ENCODE measurements at places on chromosomes 4 and X.

DNA sequence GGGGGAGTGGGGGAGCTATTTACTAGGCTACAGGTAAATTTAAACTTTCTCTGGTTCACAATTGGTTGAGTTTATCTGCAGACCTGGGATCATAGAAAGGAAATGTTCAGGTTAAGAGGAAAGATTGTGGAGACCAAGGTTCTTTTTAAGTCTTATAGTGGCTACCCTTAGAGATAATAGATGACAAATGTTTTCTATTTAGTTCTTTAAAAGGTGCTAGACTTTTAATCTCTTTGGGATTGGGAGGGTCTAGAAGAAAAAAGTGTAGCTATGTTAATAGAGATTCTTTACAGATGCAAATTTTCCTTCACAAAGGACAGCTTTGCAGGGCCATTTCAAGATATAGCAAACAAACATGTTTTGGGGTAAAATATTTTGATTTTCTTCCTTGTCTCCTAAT is 76.0 kb downstream of the TEX13C start:
- no peak for DNase-seq

GRCh38 chr4:101774807-101775206 is 15.7 kb upstream of the BANK1 start:
- no peak for DNase-seq

DNA sequence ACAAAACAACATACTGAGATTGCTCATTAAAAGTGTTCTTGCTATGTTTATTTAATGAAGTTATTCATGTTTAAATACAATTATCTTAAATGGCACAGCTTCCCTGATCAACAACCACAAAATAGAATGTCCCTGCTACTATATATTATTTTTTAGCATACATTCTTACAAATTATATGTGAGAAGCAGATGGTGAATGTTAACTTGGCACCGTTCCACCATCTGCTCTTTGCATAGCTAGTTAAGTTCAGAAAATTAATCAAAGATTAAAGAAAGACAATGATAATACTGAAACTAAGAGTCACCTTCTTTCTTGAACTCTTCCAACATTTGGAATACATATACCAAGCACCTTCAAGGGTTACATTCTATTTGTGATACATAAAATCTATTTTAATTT is 94.2 kb downstream of the PPP3CA start:
- no peak for DNase-seq

- DNase-seq, result no peak
Measured at GRCh38 chr4:87103086-87103485, 117.3 kb downstream of the KLHL8 start.

- DNase-seq, result no peak
Measured at GRCh38 chrX:152637649-152638442, at the start of gene GABRQ. Gene GABRQ, plus strand, starts transcription at chrX:152637895. Its CDS starts 308 bp downstream, at chrX:152638203.

GRCh38 chrX:109952985-109953905 is 49.7 kb upstream of the TMEM164 start:
- DNase-seq, result no peak

DNA sequence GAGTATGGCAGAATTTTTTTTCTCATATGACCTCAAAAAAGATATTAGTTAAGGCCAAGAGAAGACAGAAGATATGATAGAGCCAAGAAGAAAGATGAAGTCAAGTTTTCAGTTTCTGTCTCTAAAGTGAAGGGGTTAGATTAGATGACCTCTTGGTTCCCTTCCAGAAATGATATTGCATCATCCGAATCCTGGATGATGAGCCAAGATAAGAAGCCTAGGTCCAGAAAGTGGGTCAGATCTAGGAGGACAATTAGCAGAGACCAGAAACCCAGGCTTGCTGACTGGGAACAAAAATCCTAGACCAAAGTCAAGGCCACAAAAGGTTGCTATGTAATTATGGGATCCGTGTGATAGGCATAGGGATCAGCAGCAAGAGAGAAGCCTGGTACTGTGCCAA is 20.2 kb downstream of the SATL1 start:
- DNase-seq, result no peak

- DNase-seq, result no peak
Measured at GRCh38 chr4:163167333-163167626, 590 bp upstream of the NAF1 start.

GRCh38 chr4:31307029-31307428 is 586.9 kb downstream of the PCDH7 start:
- DNase-seq, result no peak

DNA sequence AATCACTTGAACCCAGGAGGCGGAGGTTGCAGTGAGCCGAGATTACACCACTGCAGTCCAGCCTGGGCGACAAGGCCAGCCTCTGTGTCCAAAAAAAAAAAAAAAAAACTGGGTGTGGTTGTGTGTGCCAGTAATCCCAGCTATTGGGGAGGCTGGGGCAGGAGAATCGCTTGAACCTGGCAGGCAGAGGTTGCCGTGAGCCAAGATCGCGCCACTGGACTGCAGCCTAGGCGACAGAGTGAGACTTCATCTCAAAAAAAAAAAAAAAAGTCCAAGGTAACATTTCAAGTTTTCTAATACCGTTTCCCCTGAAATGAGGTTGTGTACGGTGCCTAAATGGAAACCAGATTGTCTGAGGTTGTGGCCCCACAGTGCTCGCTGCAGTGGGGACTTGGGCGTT is 35.6 kb downstream of the FAM193A start:
- DNase-seq, result no peak

- no peak for DNase-seq
Measured at GRCh38 chr4:126599746-126600145, 1033.0 kb upstream of the INTU start.

DNA sequence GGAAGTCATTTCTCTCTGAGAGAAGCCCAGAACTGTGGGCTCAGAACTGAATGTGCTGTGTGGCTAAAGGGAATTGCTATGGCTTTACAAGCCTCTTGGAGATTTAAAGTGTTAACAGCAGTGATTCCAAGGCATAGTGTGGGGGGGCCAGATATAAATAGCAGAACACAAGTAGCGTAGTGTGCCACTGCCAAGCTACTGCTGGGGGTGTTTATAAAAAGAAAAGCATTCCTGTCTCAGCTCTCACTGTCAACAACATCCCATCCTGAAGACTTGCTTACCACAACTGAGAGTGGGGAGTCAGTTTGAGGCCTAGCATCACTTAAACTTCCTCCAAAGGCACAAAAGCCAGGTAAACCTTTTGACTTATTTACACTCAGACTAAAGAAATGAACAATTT is at the start of gene ART3:
Gene ART3, plus strand, starts transcription at position 242 of the 400 bp plus-strand sequence. CDS start 1,181 bp downstream, outside the sequence.
- no peak for DNase-seq

- no peak for DNase-seq
Measured at GRCh38 chr4:38130884-38131283, 170.7 kb downstream of the PTTG2 start.

DNA sequence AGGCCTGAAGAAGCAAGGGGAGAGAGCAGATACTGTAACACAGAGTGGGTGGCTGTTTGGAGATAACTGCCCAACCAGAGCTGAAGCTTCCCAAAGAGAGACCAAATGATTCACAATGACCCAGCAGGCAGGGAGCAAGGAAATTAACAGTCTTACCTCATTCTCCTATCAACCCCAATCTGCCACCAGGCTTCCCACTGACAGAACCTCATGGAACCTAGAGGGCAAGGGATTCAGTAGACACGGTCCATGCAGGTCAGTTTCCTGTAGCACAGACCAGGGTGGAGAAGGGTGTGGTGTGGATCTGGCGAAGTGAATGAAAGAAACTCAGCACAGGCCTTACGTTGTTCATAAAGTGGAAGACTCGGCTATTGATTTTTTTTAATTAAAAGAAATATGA is 60.7 kb upstream of the ALB start:
- DNase-seq, result peak; percentile 68

GRCh38 chrX:750263-750662 is 119.7 kb downstream of the SHOX start:
- DNase-seq, result no peak

DNA sequence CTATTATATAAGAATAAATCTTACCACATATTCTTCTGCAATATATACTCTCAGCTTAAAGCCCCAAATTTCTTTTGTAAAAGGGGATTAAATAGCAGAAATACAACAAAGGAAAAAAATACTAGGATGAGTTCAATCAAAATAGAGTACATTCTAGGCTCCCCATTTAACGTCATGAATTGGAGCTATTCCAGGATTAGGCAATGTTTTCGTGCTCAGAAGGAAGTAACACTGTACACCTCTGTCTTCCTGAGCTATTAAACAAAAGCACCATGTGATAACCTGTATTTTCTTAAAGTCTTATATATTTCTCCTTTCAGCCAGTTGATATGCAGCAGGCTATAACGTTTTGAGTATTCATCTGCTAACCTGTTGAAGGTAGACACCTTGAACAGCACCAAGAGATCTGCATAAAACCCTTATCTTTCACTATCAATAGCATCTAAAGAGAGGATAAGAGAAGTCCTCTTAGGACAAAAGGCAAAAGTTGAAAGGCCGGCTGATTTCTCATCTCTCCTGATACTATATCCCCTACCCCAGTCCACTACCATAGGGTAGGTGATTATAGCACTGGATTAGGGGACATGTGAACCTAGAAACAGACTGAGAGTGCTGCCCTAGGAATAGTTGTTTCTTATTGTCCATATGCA is 31.5 kb downstream of the TEC start:
- DNase-seq, result no peak

GRCh38 chr4:75306506-75306905 is 207.7 kb downstream of the RCHY1 start:
- DNase-seq, result no peak

- DNase-seq, result no peak
Measured at GRCh38 chr4:19971829-19972228, 279.9 kb upstream of the SLIT2 start.

DNA sequence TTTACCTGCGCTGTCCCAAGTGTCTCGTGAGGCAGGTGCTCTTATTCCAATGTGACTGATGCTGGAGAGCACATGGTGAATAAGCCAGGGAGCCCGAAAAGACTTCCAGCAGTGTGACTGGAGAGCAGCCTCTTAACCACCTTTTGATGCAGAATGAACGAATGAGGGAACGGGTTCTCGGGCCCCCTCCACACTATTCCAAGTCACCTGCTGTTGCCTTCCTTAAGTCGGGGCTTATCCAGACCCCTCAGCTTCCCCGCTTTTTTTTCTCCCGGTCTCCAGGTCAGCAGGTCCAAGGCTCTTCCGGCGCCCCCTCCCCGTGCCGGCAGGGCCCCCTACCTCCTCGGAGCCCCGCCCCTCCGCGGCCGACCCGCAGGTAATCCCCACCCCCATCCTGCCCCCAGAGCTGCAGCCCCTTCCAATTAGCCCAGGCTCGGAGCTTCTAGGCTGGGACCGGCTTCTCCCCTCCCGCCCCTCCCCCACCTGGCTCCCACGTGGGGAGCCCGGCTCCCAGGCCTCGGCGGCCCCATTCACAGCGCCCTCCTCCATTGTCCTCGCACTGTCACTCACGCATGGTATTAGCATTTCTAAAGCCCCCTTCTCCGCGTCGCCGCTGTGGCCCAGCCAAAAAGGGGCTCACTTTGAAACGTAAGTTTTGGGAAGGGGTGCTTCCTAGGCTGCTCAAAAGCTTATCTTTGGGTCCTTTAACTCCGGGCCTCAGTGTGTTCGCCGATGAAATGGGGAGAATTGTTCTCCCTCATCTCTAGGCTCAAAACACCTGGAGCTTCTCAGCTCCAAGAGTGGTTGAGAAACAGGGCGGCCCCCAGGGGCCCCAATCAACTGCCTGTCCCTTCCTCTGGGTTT is 56.2 kb upstream of the PJA1 start:
- no peak for DNase-seq

GRCh38 chr4:119302073-119302832 is 19.7 kb downstream of the FABP2 start:
- DNase-seq, result peak; percentile 60

DNA sequence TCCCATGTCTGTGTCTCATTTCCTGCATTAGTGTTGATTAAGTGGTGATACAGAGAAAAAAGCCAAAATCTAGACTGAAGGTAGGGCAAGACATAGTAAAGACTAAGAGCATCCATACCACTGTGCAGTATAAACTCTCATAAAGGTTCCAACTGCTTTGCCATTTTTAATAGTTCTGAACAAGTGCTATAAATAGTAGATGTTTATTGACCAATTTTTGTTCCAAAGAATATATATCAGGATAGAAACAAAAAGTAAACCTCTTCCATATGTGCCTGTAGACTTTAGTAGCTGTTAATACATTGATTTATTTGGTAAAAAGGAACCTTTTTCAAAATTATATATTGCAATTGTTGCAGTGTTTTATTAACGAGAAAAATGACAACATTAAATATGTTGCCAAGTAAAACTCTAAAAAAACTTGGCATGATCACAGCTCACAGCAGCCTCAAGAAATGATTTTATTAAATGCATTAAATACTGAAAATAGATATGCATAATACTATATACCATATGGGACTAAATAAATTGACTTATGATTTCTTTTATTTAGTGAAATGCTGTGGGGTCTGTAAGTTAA is 22.3 kb upstream of the AASDH start:
- DNase-seq, result no peak

- no peak for DNase-seq
Measured at GRCh38 chr4:677431-678293, 3.3 kb downstream of the MYL5 start.

DNA sequence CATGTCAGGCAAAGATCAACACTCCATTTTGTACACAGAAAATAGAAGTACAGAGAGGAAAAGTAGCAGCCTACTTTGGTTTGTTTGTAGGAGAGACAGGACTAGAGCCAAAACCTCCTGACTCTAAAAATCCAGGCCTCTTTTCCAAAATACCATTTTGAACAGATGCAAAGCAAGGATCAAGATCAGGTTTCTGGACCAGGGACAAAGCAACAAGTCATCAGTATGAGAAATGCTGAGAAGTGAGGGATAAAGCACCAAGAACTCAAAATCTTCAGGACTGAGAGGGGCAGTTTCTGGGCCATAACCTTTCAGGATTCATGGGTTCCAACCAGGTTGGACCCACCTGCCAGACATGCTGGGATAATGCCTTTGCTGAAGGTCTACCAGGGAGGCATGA is 36.6 kb upstream of the MBTPS2 start:
- DNase-seq, result no peak

DNA sequence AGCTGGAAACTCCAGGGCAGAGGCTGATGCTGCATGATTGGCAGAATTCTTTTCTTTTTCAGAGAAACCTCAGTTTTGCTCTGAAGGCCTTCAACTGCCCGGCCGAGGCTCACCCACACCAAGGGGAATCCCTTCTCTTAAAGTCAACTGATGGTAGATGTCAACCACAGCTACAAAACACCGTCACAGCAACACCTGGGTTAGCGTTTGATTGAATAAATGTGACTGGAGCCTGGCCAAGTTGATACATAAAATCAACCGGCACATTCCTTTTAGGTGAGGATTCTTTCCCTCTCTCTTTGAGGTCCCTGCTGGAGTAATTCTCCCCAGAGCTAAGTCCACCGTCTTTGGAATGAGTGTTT is 15.2 kb upstream of the KIAA0232 start:
- no peak for DNase-seq

DNA sequence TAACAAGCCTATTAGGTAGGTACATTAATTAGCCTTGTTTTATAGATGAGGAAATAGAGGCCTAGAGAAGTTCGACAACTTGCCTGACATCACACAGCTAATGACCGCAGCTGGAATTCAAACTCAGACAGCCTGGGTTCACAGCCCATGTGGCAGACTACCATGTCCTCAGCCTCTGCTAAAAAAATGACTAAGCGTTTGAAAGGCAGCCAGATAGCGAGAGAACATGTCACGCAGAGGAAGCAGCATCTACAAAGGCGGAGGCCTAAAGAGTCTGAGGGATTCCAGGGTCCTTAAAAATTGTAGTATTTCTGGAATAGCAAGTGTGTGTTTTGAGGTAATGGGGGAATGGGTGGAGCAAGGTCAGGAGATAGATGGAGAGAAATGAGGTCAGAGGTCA is 33.2 kb upstream of the BMP15 start:
- DNase-seq, result no peak
